Skin of body (tissue), 3 donors: ENCODE measurements at places on chromosomes 7 and 10. TPM values are rescaled to one million over a fixed set of nuclear protein-coding genes. Genes with fewer than 3 reads are reported as not detected.

GRCh38 chr7:26684447-26684846 is 179.9 kb downstream of the SKAP2 start:
- DNase-seq: no peak

DNA sequence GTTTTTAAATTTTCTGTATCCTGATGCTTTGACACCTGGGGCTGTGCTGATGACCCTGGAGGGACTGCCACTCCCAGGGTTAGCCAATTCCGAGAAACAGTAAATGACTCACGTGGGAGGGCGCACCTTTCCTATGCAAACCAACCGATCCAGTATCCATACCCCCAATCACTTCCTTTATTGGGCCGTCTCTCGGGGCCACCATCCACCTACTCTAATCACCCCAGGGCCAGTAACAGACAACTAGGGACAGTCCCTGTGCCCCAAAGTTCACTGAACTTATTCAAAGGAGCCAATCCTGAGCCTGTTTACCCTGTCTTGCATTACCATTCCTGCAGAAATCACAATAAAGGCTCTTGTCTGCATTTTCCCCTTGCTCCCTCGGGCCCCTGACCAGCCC is 6.6 kb upstream of the LGI1 start:
- no peak for DNase-seq

ENKUR gene
- total RNA-seq: 0.39 TPM

CTAGE8 gene
- total RNA-seq: 5.3 TPM

DNA sequence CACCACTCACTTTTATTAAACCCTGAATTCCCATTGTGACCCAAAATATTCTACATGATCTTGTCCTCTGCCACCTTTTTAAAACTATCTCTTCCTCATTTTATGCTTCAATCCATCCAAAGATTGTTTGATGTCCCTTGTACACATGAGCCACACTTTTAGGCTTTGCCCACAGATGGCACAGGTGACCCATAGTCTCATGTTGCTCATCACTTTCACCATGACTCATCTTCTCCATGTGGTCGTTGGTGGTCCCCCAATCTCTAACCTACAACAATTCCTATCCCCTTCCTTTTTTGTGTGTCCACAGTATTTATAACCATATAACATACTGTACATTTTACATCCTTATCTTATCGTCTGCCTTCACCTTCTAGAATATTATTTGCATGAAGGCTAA is 271.5 kb upstream of the ZWINT start:
- no peak for DNase-seq

DNA sequence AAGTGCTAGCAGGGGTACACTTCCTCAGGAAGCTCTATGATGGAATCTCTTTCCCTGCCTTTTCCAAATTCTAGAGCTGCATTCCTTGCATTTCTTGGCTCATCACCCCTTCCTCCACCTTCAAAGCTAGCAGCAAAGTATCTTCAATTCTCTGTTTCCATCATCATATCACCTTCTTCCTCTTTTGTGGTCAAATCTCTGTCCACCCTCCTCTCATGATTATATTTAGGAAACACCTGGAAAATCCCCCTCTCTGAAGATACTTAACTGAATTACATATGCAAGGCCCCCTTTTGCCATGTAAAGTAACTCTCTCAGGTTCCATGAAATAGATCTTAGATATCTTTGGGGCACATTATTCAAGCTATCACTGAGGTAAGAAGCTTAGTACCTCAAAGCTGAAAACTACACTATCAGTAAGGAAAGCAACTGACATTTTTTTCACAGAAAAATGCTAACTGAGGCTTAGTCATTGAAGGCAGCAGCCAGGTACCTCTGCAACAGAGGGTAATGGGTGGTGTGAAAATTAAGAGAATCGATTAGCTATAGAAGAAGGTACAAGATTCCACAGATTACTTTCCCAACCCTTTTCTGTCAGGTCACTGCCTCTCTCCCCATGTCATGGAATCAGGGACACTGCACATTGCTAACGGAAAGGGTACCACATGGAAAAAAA is 197.3 kb downstream of the MACC1 start:
- DNase-seq: no peak

DNA sequence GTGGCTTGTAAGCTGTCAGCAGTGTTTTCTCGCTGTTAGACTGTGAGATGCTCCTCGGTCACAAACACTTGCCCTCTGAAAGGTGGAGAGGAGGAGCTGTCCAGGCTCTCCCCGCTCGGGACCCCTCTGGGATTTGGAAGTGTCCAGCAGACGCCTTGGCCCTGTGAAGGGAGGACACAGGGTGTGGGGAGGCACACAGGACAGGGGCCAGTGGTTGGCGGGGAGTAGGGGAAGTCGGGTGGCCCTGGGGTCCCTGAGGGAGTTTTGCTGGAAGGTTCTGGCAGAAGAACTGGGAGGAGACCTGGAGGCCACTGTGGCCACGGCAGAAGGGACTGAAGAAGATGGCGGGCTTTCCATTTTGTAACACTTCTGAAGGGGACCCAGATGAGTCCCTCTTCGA is 47.2 kb upstream of the DPYSL4 start:
- no peak for DNase-seq
